ENCODE measurements at places on chromosomes 6 and 20.
A peak's percentile ranks its signal among the peaks of the same experiment; 100 is the strongest.

DNA sequence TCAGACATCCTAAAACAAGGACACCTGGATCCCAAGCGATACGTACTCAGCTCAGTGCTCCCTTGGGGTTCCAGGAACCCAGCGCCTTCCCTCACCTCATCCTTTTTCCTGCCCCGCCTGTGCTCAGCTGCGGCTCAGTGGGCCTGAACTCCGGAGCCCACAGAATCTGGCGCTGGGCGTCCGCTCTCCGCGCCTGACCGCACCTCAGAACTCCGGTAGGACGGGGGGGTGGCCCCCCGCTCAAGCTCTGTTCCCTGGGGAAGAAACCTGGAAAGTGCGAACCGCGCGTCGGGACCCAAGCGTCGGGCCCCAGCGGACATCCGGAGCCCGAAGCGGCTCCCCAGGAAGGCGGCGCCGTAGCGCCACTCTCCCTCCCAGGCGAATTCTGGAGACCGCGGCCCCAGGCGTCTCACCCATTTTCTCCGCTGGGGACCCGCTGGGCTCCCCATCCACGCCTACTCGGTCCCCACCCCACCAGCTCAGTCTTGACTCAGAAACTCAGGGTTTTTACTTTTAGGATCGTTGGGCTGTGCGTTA is 336 bp upstream of the LY6G5C start:
- peak; percentile 31 for DNase-seq

GRCh38 chr6:167706313-167707109 is 120.2 kb upstream of the AFDN start:
- peak; percentile 42 for DNase-seq

GRCh38 chr6:82144852-82145340 is 102.6 kb downstream of the IBTK start:
- no peak for DNase-seq

DNA sequence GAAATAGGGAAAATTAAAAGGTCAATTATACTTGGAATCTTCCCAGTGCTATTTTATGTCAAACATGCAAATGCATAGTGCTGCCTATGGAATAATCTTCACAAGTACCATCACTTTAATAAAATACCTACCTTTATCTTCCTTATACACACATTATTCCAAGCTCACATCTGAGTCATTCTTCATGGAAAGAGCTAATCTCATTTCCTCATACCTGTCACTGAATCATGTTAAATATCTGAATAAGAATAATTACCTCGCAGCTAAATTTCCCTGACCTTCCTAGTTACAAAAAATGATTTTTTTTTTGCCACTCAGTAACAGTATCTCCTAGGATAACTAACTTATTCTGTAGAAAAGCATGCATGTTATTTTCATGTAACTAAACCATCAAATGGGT is 661.4 kb upstream of the HS3ST5 start:
- no peak for DNase-seq

DNA sequence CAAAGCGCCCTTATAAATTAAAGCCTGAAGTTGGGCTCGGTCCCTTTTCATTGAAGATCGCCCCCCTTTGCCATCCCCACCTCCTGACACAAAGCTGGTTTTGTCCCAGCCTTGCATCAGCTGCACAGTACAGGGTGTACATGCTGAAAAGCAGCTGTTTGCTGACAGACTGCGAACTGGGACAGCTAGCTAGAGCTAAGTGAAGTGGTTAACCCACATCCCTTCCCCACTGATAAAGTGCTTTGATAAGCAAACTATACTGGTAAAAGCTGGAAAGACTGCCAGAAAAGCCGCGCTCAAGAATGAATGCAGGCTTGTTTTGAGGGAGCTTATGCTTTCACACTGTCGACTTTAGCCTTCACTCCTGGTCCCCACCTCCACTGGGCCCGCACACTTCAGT is 207.3 kb downstream of the GMDS start:
- no peak for DNase-seq

DNA sequence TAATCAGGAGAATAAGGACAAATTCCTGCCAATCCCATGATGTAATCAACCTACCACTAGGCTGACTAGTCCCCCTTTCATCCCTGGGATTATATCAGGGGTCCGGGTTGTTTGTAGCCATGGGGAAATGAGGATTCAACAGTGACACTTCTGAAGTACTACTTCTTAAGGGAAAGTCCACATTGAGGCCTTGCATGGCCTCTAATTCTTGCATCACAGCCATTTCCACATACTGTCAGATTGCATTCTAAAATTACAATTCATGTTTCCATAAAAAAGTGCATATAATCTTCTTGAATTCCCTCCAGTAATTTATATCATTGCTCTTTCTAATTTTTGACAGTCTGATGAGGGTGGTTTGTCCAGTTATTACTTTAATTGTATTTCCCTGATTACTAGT is 184.2 kb downstream of the PHF3 start:
- DNase-seq: no peak

- DNase-seq: peak; percentile 16
These were observed 26.7 kb downstream of the GPX6 start for GRCh38 chr6:28488916-28489365.
